Spinal cord (tissue), 10 donors: ENCODE measurements at places on chromosomes 2 and 18.

DNA sequence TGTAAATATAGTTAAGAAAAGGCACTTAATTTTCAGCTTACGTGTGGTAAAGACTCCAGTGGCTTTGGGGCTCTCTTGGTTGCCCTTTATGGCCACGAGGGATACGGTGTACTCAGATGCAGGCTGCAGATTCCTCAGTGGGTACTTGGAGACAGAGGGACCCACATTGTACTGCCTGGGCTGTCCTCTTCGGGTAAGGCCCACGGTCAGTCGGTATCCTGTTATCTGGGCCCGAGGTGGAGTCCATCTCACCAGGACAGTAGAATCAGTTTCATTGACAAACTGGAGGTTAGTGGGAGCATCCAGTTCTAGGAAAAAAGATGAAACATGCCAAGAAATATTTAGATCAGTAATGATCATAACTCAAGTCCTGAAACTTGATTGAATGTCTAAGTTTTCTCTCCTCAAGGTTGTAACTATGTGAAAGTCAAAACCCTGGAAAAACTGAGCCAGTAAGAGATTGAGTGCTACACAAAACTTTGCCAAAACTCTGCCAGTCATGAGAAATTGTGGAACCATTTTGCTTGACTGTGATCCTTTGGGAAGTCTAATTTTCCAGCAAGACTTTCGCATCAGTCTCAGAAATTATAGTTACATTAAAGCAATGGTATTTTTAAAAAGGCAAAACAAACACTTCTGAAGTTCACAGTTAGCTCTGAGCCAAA, 31.4 kb downstream of the FN1 start:
- DNase-seq: no peak

- no peak for DNase-seq
Measured at GRCh38 chr18:3115447-3116030, 102.6 kb upstream of the LPIN2 start.

- no peak for DNase-seq
Measured at GRCh38 chr2:101142163-101142562, 9.0 kb downstream of the TBC1D8 start.

DNA sequence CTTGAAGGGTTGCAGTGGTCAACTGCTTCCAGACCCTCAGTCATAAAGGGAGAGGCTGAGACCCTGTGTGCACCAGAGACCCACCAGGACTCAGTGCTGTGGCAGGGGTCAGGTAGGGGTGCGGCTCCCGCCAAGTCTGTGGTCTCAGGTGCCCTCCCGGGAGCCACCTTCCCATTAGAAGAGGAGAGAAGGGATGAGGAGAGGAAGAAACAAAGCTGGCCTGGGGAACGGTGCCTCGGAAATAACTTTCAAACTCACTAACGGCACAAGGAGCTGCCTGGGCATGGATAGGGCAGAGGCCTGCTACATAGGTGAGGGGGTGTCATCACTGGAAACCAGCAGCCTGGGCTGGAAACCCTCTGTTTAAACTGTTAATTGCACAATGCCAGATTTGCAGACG, 84.9 kb downstream of the TPO start:
- no peak for DNase-seq

DNA sequence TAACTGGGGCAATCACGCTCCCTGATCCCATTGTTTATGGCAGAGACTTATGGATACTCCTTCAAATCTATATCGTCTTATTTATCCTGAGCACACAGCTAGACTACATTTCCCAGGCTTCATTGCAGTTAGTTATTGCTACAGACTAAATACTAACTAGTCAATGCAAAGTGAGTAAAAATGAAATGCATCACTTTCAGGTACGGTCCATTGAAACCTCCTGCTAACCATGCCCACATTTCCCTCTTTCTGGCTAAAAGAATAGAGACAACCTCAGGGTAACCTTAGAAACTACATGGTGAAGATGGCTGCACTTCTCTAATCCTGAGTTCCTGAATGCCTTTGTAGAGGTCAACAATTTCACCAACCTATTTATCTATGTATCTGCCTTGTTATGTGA, 437.4 kb downstream of the EPHA4 start:
- DNase-seq: no peak

DNA sequence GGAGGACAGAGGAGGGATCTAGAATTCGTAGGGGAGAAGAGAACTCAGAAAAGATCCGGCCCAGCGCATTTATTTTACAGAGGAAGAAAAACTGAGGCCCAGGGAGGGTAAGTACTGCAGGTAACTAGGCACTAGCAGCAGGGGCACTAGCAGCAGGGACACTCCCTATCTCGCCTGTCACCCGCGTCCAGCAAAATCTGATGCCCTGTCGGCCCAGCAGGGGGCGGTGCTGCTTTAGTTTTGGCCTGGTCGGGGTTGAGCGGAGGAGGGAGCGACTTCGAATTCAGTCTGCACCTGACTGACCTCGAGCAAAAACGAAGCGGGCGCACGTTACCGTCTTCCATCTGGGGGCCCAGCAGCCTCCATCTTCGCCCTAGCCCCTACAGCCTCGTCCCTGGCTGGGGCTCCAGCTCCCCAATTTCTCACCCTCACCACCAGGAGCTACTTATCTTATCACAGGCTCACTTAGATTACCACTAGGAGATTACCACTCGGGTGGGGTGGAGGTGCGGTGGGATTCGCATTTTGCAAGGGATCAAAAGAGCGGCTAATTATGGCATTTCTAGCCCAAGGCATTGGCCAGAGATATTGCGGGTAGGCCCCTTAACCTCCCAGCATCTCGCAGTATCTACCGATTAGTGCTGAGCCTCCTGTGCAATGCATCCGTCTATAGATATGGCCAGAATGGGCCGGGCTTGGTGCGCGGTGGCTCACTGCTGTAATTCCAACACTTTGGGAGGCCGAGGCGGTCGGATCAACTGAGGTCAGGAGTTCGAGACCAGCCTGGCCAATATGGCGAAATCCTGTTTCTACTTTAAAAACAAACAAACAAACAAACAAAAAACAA, 17.8 kb upstream of the CD8A start:
- DNase-seq: peak; percentile 79

DNA sequence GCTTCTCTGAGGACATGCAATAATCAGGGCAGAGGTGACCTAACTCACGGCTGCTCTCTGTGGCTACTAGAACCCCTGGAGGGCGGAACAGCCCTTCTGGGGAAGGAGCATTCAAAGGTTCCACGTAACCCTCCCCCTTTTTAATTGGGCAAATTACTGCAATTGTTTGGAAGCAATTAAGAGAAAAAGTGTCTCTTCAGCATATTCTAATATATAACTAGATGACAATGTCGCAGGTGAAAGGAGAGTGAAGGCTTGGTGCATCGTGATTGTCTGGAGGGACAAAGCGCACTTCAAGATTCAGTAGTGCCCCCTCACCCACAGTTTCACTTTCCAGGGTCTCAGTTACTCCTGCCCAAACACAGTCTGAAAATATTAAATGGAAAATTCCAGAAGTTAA, 720.8 kb downstream of the DCDC2C start:
- DNase-seq: no peak

DNA sequence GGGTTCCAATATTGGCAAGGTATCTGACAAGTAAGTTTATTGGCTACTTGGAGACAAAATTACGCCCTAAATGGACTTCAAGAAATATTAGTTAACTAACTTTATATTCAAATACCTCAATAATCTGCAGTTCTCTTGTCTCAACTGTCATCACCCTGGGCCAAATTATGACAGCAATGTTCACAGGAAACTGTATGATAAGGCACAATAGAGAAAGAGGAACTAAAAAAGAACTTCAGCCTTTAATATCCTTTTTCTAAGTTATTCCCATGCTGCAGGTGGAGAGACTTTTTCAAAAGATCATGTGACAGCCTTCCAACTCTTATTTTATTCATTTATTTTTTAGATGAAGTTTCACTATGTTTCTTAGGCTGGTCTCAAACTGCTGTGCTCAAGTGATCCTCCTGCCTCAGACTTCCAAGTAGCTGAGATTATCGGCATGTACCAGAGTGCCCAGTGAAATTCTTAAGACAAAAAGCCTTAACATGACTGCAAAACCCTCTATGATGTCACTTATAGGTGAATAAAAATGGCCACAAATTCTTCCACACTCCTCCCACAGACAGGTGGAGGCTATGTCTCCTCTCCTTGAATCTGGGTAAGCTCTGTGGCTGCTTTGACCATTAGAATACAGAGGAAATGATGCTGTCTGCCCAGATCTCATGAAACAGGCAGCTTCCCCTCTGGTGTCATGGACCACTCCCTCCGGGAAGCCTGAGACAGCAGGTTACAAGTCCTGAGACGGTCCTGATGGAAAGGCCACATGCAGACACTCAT, 211.0 kb downstream of the TGIF1 start:
- no peak for DNase-seq

DNA sequence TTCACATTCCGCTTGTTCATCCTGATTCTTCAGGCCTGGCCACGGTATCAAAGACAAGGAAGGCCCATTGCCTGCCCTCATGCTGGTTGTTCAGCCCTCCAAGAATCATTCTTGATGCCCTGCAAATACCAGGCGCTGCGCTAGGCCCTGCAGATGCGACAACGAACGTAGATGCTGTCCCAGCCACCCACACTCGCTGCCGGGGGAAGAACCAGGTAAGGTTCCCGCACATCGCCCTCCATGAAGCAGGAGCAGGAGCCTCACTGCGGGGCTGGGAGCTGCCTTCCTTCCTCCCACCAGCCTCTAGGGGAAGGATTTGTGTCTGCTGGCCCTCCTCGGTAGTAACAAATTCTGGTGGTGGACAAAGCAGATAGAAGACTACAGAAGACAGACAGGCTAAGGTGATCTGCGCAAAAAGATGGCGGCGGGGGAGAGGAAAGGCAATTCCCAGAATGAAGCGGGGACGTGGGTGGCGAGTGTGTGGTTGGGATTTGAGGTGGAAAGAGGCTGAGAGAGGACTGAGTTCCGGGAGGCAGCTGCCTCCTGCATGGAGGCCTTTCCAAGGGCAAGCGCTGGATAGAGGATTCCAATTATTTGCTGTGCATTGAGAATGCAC, 19.8 kb upstream of the GPR55 start:
- no peak for DNase-seq

- DNase-seq: peak; percentile 10
Measured at GRCh38 chr2:148552675-148553331, 91.7 kb upstream of the EPC2 start.

GRCh38 chr2:235619544-235619943, 125.7 kb downstream of the AGAP1 start:
- no peak for DNase-seq

DNA sequence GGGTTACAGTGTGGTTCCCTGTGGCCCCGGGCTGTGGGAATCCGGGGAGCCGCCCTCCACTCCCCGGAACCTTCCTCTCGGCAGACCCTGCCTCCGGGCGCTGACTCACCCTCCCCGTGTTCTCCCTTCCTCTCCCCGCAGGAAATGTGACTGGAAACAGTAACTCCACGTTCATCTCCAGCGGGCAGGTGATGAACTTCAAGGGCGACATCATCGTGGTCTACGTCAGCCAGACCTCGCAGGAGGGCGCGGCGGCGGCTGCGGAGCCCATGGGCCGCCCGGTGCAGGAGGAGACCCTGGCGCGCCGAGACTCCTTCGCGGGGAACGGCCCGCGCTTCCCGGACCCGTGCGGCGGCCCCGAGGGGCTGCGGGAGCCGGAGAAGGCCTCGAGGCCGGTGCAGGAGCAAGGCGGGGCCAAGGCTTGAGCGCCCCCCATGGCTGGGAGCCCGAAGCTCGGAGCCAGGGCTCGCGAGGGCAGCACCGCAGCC, 59.5 kb downstream of the TNFRSF11A start:
- DNase-seq: no peak

DNA sequence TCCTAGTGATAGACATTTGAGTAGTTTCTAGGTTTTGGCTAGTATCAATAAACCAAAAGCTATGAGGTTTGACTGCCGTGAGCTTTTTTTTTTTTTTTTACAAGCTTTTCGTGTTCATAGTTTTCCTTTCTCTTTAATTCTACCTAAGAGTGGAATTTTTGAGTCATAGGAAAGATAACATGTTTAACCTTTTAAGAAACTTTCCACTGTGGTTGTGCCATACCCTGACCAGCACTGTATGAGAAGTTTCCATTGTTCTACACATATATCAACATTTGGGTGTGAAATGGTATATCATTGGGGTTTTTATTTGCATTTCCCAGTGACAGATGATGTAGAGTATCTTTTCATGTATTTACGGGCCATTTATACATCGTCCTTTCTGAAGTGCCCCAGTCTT, 31.7 kb downstream of the UBE2F start:
- no peak for DNase-seq

DNA sequence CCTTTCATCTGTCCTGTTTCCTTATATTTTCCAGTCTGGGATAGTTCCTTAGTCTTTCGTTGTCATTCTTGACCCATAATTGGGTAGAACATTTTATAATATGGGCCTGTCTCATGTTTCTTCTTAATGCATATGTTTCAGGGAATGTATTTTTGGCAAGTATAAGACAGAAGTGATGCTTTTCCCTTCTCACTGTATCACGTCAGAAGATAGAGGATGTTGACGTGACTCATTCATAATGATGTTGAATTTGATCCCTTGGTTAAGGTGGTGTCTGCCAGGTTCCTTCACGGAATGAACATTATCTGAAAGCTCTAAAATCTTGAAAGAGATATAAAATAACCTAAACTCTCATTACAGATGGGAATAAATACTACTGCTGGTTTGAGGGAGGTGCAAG, 18.8 kb downstream of the CDH7 start:
- no peak for DNase-seq

DNA sequence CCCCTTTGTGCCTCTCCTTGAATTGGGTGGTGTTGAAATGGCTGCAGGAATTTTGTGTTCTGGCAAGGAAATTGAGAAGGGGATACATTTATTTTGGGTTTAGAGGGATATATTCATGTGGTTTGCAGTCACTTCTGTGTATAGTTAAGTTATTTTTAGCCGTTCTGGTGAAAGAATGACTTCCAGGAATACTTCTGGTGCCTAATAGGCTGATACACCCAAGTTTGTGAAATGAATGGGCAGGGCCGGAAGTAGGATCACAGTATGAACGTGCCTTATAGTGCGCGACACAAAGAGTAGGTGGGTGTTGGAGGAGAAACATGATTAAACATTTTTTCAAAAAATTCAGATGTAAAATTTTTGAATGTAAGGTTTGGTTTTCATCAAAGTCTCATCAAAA, 168.6 kb upstream of the ATP5MC3 start:
- no peak for DNase-seq

DNA sequence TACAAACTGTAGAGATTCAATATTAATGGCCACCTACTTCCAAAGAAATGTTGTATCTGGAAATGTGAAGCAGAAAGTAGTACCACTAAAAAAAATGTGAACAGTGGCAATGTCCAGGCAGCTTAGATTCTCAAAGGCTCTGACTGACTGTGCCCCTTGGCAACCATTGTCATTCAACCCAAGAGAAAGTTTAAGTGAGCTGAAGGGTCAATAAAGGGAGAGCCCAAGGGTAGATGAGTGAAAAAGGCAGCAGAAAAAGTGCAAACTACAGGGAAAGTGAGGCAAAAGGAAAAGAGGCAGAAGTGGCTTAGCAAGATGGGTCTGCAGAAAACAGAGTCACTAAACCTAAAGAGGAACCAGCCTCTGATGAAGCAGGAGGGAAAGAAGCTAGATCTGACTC, 802.9 kb downstream of the CPS1 start:
- DNase-seq: no peak

GRCh38 chr2:100757621-100758394, 62.1 kb upstream of the NPAS2 start:
- no peak for DNase-seq

- no peak for DNase-seq
Measured at GRCh38 chr2:136288249-136288648, 170.3 kb upstream of the CXCR4 start.

- DNase-seq: peak; percentile 8
Measured at GRCh38 chr2:190512539-190513095, 21.9 kb downstream of the NEMP2 start.

GRCh38 chr2:63052411-63053080, 1.9 kb downstream of the OTX1 start:
- DNase-seq: no peak
